ENCODE measurements at places on chromosomes 13 and 19.

- no peak for DNase-seq
These were observed 72.4 kb downstream of the STARD13 start for GRCh38 chr13:33213024-33213768.

GRCh38 chr13:69524459-69525150 lies 583.0 kb upstream of the ATXN8OS start:
- DNase-seq, result no peak

DNA sequence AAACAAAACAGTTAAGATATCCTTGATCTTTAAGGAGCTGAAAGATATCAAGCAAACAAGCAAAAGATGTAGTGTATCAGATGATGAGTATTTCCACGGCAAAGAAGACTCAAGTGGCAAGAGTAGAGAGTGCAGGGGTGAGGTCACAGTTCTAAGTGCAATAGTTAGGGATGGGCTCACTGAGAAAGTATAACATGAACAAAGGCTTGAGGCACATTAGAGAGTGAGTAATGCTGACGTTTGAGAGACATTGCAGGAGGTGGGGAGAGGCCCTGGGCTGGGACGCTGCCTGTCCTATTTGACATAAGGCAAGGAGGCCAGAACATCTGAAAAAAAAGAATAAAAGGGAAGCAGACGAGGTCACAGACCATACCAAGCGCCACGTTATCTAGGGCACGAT lies 1.4 kb downstream of the DUXA start:
- DNase-seq, result no peak

DNA sequence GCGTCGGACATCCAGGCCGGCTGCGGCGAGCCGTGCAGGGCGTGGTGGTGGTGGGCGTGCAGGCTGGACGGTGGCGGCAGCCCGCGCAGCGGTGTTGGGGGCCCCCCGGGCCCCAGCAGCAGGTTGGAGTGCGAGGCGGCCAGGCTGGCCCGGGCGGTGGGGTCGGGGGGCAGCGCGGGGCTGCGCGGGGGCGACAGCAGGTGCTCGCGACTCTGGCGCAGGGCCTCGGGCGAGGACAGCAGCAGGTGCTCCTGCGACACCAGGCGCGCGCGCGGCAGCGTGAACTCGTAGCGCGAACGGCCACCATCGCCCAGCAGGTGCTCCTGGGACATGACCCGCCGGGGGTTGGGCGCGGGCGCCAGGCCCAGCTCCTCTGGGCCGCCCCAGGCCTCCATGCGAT lies 9.8 kb downstream of the SHISA7 start:
- DNase-seq, result no peak

GRCh38 chr13:51230477-51231105 lies 8.4 kb downstream of the FAM124A start:
- DNase-seq, result no peak
